ENCODE measurements at places on chromosomes 3 and 15.
A peak's percentile ranks its signal among the peaks of the same experiment; 100 is the strongest.

- DNase-seq = no peak
These were observed 36.6 kb upstream of the RHO start for GRCh38 chr3:129491794-129492193.

DNA sequence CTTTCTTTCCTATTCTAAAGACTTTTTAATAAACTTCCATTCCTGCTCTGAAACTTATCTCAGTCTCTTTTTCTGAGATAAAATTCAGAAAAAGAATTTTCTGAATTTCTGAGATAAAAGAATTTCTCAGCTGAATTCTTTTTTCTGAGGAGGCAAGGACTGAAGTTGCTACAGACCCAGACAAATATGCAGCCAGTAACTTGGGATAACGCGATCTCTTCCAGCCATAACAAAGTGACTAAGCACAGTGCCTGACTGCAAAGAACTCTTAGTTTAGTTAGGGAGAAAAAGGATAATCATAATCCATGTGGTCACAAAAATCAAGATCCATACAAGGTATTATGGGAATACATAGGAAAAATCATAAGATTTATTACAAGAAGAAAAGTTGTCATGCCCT lies 222.0 kb upstream of the GAP43 start:
- no peak for DNase-seq

- no peak for DNase-seq
These were observed 210.8 kb downstream of the GAP43 start for GRCh38 chr3:115834068-115834467.

DNA sequence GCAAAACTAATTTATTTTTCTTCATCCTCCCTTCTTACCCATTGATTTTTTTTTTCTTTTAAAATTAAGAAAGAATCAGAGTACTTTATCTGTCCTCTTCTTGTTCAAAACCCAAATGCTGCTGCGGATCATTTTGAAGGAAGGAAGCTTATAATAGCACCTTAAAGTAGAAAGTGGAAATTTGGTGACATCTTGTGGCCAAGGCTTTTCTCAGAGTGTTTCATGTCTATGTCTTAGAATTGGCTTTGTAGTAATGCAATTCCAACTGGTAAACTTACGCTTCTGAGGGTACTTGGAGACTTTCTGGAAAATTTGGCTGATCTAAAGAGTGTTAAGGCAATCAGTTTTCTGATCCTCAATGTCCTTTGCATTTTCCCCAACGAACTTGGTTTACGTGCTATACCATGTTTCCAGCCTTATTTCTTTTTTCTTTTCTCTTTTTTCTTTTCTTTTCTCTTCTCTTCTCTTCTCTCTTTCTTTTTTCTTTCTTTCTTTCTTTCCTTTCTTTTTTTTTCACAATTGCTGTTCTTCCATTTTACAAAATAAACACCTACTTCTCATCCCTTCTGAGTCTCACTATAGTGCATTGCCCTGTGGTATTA lies 30.7 kb downstream of the C3orf38 start:
- no peak for DNase-seq

DNA sequence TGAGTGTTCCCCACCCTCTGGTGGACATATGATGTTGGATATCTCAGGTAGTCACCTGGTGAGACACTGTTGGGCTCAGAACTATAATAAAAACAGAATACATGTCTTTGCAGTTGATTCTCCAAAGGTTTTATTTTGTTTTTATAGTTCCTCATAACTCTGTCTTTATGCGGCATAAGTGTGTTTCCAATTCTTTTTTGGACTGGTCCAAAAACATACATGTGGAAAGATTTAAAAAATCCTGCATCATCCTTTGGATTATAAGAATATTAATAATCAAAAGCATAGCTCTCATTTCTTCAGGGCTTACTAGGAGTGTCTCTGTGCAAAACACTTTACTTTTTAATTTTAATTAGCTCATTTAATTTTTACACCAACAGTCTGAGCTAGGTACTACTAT lies 71.0 kb upstream of the ANKRD34C start:
- no peak for DNase-seq

DNA sequence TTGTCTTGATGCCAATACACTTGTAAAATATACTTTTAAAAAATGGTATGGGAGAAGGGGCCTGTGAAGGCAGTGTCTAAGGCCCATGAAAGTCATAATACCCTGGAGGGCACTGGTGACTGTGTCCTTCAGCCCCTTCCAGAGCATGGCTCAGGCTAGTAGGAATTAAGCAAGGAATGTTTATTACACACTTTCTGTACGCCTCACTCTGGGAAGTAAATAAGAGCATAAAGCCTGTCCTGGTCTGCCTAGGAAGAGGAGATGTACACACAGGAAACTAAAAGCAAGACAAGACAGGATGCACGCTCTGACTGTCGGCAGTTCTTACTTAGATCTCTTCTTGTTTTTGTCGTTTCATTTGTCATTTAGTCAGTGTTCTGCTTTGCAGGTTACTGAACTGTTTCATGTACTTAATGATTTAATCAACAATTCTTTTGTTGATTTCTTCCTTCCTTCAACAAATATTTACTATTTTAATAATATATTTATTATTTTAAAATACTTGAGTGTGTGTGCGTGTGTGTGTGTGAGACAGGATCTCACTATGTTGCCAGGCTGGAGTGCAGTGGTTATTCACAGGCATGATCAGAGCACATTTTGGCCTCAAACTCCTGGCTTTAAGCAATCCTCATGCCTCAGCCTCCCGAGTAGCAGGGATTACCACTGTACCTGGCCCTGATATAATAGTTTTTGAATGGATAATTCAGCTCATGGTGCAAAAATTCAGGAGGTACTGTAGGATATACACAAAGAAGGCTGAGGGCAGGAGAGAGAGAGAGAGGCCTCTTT lies 9.0 kb upstream of the SMAD6 start:
- DNase-seq = no peak

DNA sequence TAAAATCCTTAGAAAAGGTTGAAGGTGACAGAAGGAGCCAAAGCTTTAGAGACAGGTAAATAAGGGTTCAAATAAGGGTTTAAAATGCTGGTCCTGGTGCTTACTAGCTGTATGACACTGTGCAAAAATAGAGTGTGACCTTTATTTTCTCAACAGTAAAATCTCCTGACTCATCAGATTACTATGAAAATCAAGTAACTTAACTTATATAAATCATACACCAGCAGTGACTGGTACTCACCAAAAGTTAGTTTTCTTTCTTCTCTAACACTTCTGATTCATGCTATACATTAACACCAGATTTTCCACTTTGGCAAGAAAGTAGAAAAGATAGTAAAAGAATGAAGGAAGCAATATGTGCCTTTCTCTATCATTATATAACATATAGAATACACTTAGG lies 205.9 kb upstream of the GBE1 start:
- DNase-seq = no peak

- peak; percentile 71 for DNase-seq
These were observed 45.7 kb downstream of the CHSY1 start for GRCh38 chr15:101206176-101206591.

DNA sequence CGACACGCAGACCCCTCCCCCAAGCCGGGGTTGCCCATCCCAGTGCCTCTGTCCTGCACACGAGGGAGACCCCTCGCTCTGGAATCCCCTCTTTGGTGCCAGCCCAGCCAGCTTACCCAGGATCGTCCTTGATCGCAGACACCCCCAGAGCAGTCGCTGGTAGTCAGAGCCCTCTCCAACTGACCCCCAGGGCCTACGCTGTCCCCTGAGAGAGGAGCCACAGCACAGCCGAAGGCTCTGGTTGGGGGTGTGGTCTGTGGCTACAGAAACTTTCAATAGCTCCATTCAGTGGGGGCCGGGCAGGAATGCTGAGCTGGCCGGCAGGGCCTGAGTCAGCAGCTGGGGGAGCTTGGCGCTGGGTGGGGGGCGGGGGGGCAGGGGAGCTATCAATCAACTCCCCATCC lies at the start of gene LCTL:
TSS of gene LCTL (minus strand) at position 258 of the 404 bp plus-strand sequence. CDS start 633 bp downstream, outside the sequence.
- DNase-seq = no peak

- DNase-seq = no peak
These were observed 215.5 kb upstream of the LRTM1 start for GRCh38 chr3:55143336-55143735.

DNA sequence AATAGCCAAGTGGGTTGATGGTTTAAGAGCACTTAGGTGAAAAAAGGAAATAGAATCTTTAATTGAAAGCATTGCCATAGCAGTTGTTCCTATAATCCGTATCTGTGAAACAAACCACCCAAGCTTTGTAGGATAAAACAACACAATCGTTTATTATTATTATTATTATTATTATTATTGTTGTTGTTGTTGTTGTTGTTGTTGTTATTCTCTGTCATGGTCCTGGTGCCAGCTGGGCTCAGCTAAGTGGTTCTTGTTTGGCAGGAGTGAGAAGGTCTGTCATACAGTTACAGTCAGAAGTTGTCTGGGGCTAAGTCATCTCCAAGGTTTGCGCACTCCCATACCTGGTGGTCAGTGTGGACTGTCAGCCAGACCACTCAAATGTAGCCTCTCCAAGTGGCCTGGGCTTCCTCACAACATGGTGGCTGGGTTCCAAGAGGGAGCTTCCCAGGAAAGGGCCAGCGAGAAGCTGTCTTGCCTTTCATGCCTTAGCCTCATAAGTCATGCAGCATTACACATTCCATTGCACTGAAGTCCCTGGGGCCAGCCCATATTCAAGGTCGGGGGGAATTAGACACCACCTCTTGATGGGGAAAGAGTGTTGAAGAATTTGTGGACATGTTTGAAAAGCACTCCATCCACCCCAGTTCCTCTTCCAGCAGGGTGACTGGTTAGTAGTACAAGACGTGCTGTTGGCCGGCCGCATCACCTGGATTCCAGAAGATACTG lies 54.3 kb upstream of the FGD5 start:
- DNase-seq = no peak

GRCh38 chr3:77514766-77515165 lies 474.9 kb downstream of the ROBO2 start:
- DNase-seq = no peak

DNA sequence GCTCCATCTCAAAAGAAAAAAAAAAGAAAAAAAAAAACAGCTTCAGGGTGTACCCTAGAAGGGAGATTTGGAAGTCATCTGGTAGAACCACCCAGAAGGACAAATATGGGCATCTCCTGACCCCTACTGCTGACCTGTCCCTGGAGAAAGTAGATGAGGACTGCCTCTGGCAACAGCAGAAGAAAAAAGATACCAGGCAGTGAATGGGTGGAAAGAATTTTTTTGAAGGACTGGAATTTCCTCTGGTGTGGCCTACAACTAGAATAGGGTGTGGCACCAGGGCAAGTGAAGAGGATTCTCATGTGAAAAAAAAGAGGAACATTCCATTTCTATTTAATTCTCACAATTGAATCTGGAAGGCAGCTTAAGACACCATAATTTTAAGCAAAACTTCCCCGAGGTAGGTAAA lies 3.1 kb downstream of the ANXA2 start:
- DNase-seq = no peak

DNA sequence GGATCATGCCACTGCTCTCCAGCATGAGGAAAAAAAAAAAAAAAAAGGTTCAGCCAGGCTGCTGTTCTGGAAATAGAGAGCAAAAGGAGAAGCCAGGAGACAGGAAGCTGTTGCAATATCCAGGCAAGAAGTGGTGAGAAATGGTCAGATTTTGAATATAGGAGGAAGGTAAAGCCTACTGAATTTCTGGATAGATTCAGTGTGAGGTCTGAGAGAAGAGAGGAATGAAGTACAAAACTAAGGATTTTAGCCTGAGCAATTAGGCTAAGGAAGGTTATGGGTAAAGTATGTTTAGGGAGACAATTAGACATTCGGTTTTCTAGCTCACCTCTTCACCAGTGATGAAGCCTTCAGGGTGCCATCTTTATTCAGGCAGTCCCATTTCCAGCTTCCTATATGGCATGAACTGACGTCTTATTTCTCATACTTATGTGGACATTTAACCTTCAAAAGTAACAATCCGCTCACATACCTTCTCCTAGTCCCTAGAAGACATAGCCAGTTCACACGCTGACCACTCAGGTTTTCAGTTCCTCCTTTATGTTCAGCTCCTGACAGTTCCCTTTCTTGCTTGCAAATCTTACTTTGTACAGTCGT lies 57.2 kb downstream of the KIF9 start:
- no peak for DNase-seq

DNA sequence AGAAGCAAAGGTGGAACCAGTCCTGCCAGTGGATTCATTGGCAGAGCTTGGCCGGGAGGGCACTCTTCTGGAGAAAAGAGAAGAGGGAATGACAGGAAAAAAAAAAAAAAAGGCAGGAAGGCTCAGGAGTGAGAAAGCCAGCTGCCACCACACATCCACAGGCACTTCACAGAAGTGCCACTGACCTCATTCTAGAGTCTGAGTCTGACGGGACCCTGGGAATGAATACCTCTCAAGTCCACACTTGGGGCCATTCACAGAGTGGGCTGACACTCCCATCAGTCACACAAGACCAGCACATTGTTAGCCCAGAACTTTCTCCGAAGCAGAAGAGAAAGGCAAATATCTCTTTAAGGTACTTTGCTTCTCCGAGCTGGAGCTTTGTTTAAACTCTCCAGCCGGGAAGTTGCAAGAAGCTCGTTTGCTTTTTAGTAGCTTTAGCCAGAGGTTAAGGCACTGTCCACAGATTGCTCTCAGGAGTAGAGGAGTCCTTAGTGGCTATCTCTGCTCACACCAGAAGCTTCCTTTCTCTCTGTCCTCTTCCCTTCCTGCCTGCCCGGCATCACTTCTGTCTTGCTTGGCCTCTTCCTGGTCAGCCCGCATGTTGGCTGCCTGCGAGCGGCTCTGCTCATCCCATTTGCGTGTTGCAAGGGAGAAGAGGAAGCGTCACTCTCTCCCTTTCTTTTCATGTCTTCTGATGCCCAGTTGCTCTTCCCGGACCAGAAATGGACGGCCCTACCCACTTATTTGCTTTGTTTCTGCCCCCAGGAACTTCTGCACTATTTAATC lies 53.8 kb downstream of the CMTM6 start:
- no peak for DNase-seq

GRCh38 chr3:45684327-45684892 lies 4.8 kb upstream of the SACM1L start:
- DNase-seq = no peak

- DNase-seq = no peak
These were observed 7.3 kb upstream of the HEG1 start for GRCh38 chr3:125062904-125063618.

GRCh38 chr3:54198556-54198955 lies 76.2 kb downstream of the CACNA2D3 start:
- no peak for DNase-seq

GRCh38 chr3:40615110-40615915 lies 90.6 kb downstream of the ZNF621 start:
- no peak for DNase-seq

DNA sequence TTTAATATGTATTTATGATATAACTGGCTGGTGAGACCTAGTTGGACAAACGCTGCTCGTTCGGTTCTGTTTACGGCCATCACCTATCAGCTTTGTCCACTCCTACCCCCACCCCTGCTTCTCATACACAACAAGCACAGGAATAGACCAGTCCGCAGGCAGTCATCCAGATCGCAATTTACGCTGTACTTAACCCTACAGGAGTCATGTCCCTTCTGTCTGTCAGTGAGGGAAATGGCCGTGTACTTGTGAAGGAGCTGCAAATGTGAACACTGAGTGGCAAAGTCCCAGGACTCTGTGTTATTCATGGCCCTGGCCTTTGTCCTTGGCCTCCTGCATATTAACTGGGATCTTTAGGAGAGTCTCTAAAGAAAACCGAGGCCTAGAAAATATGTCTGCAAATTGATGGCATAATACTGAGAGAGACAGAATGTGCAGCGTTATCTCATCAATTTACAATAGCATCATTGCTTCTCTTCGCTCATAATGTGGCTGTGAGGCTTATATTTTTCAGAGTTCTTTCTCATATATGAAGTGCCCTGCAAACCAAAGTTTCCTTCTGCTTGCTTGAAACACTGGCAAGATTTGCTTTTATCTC lies 7.2 kb upstream of the ABHD10 start:
- DNase-seq = no peak

Measured in activated CD4-positive, alpha-beta T cell treated with anti-CD3 and anti-CD28 coated beads for 24 hours (primary cell).